Muscle of arm (tissue), 14 donors: ENCODE measurements at places on chromosomes 1 and 21.

DNA sequence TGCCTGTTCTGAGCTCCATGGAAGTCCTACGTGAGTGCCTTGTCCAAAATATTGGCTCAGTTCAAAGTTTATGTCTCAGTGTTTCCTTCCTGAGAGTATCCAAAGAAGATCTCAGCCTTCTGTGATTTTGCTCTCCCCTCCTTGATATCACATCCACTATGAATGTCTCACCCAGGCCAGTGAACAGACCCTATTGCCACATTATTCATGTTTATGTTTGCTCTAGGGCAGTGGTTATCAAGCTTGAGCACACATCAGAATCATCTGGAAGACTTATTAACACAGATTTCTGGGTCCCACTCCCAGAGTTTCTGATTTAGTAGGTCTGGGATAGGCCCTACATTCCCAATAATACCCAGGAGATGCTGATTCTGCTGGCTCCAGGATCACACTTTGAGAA is 145.0 kb upstream of the FGGY start:
- no peak for DNase-seq

DNA sequence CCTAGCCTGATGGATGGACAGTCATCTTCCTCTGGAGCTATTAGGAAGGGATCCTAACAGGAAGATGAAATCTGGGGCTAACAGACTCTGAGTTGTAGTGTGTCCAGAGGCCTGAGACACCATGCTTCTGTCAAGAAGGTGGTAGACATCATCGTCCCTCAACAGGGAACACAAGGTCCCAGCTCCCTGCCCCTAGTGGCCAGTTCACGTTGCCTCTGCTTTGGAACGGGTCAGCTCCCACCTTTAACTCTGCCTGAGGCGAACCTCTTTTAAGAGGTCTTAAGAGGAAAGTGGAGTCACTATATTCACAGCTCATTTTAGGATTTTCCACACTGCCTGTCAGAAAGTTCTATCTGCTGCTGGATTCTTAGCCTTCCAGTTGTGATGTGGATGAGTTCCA is 28.3 kb downstream of the LRRC71 start:
- DNase-seq: no peak

DNA sequence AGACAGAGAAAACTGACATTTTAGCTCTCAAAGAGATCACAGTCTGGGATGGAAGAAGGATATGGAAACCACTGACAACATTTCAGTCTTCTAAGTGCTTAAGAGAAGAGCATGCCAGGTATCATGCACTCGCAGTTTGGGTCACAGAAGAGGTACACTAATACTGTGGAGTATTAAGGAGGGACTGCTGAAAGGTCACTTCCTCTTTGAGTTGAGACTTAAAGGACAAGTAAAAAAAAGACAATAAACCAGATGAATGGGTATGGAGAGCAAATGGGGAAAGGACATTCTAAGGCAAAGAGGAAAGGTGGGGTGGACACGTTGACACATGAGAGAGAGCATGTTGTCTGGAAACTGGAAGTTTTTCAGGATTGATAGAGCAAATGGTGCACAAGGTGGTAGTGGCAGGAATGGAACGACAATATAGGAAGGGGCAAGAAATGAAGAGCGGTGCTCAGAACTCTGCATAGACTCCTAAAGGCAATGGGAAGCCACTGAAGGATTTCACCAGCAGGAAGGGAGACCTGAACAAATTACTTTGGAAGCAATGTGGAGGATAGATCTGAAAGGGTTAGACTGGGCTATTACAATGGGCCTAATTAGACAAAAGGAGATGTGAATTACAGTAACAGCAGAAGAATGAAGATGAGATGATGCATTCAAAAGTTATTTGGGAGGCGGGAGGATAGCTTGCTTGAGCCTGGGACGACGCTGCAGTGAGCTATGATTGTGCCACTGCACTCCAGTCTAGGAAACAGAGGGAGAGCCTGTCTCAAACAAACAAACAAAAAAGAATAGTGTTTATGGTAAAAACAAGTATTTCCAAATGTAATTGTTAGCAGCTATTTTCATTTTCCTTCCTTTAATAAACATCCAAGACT is 11.1 kb downstream of the DIPK1A start:
- no peak for DNase-seq

DNA sequence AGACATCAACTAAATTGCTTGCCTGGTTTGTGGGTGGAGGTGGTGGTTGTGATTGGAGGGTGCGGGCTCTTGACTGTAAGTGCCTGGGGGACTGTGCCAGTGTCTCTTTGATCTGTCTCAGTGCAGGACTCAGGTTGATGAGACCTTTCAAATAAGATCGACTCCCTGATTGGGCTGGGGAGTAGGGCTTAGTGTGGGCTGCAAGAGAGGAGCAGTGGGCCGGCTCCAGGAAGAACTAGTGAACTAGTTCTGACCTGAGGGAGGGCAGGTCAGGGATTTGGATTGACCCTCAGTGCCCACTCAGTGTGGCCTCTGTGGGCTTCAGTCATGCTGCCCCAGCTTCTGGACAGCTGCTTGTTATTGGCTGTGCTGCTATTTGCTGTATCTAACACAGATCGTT is 130.6 kb upstream of the CACNA1E start:
- DNase-seq: no peak

DNA sequence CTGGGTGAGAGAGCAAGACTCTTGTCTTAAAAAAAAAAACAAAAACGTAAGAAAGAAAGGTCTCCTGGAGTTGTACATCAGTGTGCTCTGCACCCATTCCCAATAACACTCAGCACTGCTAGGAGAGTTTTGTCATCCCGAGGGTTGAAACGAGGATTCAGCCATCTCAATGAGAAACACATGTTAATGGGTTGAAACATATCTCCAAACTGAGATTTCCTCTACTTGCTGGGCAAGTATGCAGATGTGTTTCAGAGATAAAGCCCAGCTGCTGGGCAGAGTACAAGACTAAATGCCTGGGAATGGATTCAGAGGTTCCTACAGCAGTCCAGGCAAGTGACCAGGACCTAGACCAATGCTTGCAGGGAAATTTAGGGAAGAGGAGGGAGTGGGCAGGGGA is 2.6 kb upstream of the MFN2 start:
- DNase-seq: no peak

DNA sequence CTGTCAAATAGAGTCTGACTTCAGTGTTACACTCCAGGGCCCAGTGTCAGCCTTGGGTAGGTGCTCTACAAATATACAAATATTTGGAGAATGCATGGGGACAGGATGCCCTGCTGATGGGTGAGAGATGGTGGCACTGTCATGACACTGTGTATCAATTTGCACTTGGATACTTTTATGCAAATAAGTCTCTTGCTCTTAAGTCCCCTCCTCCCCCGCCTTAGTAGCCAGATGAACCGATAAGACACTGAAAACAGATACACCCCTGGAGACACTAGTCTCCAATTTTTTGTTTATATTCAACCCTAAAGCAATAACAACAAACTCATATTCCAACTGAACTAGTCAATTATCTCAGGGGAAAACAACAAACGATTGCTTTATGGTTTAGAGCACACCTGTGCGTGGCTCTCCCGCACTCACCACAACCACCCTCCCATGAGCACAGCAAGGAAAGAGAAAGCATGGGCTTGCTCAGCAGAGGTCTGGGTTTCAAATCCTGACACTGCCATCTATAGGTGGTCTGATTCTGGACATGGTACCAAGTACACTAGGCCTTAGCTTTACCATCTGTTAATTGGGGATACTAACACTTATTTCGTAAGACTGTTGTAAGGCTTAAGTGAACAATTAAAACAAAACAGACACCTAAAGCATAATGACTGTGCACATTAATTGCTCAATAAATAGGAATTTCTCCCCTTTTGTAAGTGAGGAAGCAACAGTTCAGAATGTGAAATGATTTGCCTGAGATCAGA is 50.3 kb downstream of the HIVEP3 start:
- no peak for DNase-seq

- DNase-seq: no peak
Measured at GRCh38 chr1:116345843-116346242, 27.2 kb upstream of the ATP1A1 start.

DNA sequence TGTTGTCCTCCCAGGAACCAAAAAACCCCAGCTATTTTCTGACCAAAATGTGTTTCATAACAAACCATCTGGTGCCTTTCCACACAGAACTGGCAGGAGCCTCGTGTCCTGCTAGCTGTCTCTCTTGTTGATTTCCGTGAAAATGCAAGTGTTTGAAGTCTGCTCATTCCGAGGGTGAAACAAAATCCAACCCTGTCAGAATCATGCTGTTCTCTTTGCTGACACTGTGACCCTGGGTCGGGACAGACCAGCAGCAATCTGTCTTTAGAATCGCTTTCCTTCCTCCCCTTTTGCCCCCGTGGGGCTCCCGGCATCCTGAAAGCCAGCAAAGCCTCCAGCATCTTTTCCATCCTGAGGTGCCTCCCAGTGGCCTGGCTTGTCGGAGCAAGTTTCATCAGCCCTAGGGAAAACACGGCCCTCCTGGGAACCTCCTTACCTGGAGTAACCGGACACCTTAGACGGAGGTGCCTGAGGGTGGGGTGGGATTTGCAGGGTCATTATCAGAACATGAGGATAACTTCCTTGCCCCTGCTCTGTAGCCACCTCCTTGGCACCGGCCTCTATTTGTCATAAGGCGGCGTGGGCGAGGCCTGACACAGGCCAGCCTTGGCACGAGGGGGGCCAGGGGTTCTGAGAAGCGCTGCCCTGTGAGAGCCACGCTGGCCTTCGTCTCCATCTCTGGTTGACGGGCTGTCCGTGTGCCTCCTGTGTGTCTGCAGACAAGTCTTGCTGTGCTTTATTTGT is 24.9 kb downstream of the LDLRAP1 start:
- DNase-seq: no peak

DNA sequence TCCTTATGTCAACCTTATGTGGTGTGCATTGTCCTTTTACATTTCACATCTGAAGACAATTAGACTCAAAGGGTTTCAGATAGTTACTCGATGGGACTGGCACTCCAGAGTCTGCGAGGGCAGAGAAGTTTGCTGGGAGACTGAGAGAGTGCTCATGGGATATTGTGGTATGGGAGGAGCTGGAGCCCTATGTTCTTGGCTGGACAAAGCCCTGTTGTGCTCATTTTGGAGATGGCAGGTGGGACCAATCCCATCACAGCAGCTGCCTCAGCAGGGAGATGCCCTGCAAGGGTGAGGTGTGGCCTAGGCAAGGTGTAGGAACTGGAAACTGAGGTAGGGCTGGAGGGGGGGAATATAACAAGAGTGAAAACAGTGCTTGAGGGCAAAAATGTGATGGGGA is 43.5 kb upstream of the CRNN start:
- DNase-seq: no peak

- no peak for DNase-seq
Measured at GRCh38 chr1:156488566-156489165, 11.9 kb downstream of the MEF2D start.

DNA sequence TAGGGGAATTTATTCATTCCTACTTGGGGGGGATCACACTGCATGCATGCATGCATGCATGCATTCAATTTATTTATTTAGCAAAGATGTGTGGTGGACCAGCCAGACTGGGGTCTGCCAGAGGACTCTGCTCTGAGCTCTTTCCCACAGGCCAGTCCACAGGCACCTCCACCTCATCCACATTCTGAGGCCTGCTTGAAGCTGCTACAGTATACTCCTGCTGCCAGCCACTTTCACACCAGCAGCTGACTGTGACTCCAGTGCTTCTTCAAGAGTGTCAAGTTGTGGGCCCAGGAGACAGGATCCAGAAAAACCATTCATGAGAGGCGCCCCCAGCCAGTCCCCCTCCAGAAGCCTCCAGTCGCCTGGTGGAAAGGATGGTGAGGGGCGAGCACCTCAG is 30.9 kb downstream of the SSBP3 start:
- DNase-seq: no peak

DNA sequence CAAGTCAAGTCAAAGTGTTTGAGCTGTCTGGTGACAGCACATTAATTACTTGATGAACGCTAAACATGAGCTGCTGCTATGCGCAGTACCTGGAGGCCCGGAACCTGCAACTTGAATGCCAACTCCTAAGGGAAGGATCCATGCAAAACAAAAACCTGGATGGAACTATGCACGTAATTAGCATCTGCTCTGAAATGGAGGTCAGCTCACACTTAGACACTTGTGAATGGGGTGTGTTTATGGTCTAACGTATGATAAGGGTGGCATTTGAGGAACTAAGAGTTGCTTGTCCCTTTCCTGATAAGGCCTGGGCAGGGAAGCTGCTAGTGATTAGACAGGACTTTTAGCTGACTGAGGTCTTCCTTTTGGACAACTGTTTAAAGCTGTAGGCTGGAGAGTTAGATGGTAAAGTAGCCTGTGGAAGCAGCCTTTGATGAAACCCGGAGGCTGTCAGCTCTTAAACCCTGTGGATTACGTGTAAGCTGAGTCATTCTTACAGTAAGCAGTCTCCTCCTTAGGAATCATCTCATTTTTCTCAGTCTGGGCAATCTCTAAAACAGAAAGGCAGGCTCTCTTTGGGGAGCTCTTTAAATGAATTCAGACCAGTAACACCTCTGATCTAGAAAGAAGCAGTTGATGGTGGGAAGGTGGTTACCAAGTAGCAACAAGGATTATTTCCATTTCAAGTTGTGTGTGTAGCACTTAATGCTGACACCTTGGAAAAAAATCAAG is 6.8 kb downstream of the TENT5C start:
- no peak for DNase-seq

DNA sequence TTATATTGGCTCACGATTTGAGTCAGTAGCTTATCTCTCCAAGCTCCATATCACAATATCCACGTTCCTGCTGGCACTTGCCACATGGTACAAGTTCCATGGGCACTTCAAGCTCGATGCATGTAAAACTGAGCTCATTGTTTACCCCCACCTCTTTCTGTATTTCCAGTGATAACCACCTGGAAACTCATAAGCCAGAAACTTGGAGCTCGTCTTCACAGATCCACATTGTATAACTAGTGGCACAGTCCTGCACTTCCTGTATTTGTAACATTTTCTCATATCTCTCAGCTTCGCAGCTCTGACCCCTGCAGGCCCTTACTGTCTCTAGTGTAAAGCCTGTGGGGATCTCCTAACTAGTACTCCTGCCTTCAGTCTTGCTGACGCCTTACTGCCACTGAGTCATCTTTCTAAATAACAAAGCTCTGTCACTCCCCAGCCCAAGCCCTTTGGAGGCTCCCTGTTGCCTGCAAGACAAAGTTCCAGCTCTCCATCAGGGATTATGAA is 6.5 kb upstream of the C2CD4D start:
- DNase-seq: no peak

- no peak for DNase-seq
Measured at GRCh38 chr1:153493343-153493960, 33.0 kb upstream of the S100A7 start.

DNA sequence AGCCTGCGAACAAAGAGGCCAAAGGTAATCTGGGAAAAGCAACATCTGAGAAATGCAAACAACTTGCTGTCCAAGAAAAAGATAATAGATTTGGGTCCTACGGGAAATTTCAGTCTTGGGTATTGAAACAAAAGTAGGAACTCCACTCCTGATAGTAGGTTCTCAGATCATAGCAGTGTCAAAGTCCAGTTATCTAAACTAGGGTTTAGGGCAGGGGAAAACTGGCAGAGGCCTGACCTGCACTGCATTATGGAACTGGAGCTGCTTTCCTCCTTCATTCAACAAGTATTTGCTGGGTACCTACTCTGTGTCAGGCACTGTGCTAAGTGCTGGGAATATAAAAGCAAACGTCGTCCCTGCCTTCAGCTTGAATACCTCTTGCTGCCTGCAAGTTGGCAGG is 60.7 kb upstream of the NGF start:
- no peak for DNase-seq
